NCI-H1105 (cell line): ENCODE measurements at places on chromosomes 12 and 14.

GRCh38 chr12:103272949-103273348, 222.8 kb downstream of the C12orf42 start:
- DNase-seq: no peak

DNA sequence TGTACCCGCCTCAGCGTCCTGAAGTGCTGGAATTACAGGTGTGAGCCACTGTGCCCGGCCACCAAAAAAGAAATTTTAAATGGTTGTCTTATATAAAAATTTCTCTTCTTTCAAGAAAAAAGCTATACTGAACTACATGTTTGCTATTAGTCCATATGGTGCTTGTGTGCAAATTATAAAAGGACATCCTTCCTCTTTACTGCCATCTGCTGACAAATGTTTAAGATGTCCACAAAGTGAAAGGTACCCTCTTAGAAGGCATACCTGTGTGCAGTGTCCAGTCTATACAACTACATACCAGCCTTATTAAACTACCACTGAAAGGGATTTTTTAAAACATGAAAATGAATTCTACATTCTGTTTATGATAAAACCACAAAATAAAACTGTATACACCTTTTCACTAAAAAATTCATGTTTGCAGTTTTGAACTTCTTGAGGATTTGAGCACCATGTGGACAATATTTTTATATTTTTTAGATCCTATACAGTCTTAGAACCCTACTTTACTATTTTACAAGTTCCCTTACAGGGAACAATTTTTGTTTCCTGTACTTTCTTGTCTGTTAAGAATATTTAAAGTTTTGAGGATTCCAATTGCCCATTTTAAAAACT, 32.8 kb upstream of the TOMM20L start:
- DNase-seq: peak; percentile 35

GRCh38 chr14:105363847-105364708, 34.3 kb upstream of the TEX22 start:
- DNase-seq: peak; percentile 32

DNA sequence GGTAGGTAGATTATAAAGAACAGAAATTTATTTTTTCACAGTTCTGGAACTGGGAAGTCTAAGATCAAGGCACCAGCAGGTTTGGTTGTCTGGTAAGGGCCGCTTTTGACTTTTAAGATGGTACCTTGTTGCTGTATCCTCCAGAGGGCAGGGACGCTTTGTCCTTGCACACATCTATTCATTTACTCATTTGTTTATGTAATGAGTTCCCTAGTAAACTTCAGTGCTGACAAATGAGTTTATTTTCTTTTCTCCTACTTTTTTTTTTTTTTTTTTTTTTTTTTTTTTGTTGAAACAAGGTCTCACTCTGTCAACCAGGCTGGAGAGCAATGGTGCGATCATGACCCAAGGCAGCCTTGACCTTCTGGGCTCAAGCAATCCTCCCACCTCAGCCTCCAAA, 195.7 kb downstream of the FBXL14 start:
- DNase-seq: no peak

DNA sequence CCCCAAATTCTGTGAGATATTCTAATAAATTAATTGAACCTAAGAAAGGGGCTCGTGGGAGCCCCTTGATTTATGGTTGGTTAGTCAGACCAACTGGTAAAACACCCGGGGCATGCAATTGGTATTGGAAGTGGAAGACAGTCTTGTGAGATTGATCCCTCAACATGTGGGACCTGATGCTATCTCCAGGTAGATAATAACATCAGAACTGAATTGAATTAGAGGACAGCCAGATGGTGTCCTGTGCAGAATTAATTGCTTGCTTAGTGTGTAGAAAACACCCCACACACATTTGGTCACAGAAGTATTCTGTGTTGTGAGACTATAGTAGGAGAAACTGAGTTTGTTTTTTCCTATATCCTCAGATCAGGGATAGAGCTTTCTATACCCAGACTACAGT, 22.0 kb downstream of the PYROXD1 start:
- no peak for DNase-seq

- no peak for DNase-seq
These were observed 9.6 kb downstream of the APOBEC1 start for GRCh38 chr12:7656121-7656520.

GRCh38 chr12:132329720-132330548, 545 bp upstream of the GALNT9 start:
- no peak for DNase-seq

- DNase-seq: no peak
These were observed 143.2 kb upstream of the USP15 start for GRCh38 chr12:62116986-62117385.

GRCh38 chr12:40566271-40566670, 126.0 kb upstream of the CNTN1 start:
- peak; percentile 63 for DNase-seq

- DNase-seq: no peak
These were observed 39.4 kb downstream of the PARP11 start for GRCh38 chr12:3833670-3834310.

- DNase-seq: no peak
These were observed 555.9 kb upstream of the TMEM132C start for GRCh38 chr12:127711108-127711507.

DNA sequence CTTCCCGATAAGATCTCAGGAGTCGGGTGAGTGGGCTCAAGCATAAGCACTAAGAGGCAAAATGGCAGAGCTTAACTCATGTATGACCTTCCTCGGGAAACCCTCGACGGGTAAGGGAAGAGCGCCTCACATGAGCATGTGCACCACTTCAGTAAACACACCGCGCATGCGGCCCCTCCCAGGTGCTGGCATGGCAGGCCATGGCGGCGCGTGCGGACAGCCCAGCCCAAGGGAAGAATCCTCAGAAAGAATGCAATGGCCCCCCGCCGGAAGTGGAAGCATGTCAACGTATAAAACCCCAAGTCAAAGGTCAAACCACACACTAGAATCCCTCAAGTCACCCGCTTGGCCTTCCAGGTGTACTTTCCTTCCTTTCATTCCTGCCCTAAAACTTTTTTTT, 6.6 kb upstream of the TNFAIP2 start:
- DNase-seq: no peak

DNA sequence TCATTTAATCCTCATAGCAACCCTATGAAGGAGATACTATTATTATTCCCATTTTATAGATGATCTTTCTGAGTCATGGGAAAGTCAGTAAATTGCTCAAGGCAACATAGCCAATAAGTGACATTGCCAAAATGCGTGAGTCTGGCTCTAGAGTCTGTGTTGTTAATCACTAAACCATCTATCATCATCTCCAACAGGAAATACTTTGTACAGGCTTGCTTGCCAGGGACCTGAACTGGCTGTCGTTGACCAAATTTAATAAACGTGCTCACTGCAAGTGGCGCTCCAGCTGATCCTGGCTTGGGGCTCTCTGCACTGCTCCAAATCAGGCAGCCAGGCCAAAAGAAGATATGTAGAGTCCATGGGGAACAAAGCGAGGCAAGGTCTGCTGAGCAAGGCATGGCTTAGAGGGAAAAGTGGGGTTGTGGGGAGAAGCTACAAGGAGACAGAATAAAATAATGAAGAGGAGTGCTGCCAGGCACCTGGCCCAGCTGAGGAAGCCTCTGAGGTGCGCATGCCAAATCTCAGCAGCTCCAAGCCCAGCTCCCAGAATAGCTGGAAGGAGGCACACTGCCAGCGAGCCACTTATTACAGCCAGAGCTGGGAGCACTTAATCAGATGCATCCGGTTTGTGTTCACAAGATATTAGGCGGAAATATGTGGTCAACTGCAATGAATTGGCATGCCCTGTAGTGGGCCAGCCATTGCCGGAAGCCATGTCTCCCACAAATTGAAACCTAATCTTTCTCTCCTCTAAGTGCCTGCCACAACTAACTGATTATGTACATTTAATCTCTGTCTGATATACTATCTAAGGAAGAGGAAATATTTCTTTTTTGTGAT, 43.3 kb upstream of the PTPRO start:
- DNase-seq: peak; percentile 97

GRCh38 chr12:6272300-6273204, 37.9 kb upstream of the PLEKHG6 start:
- no peak for DNase-seq

- DNase-seq: no peak
These were observed 210.8 kb upstream of the NPAS3 start for GRCh38 chr14:32727832-32728231.

DNA sequence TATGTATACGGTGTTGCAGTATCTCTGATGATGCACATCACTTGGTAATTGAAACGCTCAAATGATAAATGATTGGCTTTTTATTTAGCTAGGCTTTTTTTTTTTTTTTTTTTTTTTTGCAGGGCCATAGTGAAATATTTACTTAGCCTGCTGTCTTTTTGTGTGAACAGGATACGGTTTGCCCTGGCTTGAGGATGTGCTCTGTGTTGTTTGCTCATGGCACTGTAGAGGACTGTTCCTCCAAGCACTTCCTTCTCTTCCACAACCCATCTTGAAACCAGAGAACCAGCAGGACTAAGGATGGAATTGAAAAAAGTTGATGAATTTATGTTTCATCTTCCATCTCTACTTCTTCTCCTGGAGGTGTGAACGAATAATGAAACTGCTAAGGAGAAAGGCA, 15.5 kb upstream of the SSPN start:
- no peak for DNase-seq

GRCh38 chr12:85856966-85857365, 17.1 kb upstream of the NTS start:
- DNase-seq: no peak

- no peak for DNase-seq
These were observed 21.0 kb upstream of the RNASE2 start for GRCh38 chr14:20934148-20934762.

- DNase-seq: peak; percentile 68
These were observed 324 bp upstream of the HOXC9 start for GRCh38 chr12:53999559-54000115.

- DNase-seq: no peak
These were observed 40.6 kb downstream of the ZDHHC17 start for GRCh38 chr12:76804435-76804976.

DNA sequence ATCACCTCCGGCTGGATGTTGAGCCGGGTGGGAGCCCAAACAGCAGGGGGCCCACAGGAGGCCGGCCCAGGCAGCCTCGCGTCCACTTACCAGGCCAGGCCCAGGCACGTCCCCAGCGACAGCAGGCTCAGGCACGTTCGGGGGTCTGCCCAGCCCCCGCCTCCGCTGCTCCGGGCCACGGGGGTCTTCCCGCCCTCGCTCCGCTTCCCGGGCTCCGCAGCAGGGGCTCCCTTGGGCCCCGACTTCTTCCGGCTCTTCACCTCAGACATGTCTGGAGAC, 216 bp downstream of the IKBIP start:
- DNase-seq: peak; percentile 72

GRCh38 chr14:32343926-32344430, 14.9 kb downstream of the AKAP6 start:
- no peak for DNase-seq

DNA sequence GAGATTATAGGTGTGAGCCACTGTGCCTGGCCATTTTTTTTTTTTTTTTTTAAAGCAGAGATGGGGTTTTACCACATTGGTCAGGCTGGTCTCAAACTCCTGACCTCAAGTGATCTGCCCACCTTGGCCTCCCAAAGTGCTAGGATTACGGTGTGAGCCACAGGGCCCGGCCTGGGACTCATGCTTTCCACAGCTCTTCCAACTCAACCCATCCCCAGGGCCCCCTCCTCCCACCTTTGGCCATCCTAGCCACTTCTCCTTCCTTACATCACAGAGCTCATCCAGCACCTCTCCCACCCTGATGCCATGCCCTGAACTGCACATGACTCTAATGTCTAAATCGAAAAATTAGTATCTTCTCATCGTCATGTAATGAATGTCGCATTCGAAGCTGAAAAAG, 12.6 kb upstream of the TDRD9 start:
- no peak for DNase-seq

DNA sequence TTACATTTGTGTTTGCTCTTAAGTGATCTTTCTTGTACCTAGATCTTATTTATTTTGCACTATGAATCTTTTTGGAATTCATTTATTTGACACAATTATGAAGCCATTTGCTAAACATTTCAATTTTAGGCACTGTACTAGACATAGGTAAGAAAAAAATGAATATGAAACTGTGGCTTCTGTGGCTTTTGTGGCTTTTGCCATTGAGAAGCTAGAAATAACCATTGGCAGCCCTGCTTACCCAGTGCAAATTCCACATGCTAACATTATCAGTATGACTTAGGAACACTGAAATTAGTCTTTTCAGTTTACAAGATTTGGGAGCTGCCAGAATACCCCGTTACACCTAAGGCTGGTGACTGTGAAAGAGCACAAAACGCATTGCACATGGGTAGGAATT, 60.1 kb downstream of the FSCB start:
- no peak for DNase-seq

DNA sequence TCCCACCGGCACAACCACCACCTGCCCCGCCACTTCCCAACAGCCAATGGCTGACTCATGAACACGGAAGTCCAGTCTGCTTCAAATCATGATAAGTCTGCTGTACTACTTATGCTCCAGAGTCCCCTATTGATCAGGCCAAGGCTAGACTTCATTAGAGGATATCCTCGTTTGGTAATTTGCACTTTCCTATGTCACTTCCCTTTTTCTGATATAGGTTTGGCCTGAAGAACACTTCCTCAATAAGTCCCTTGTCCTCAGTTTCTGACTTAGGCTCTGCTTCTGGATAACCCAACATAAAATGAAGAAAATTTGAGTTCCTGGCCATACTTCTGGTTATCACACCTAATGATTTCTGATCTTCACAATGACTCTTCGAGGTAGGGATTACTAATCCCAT, 45.3 kb downstream of the IFNG-AS1 start:
- no peak for DNase-seq

DNA sequence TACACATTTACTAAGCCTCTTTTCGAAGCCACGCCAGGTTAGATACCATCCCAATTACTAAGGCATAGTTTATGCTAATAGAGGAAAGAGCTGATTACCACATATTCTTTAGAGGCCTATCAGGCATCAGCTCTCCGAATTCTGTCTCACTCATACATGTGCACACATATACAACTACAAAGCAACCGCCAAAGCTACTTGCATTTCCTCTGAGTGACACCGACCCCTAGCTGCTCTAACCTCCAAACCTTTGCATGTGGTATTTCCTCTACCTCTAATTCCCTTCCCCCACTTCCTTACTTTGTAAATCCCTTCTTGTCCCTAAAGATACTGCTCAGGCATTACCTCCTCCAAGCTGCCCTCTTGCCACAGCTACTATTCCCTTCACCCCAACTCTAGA, 107.2 kb downstream of the DUSP6 start:
- no peak for DNase-seq

- no peak for DNase-seq
These were observed 9.6 kb upstream of the KRT80 start for GRCh38 chr12:52201451-52201839.

GRCh38 chr12:115872212-115872611, 405.3 kb downstream of the MED13L start:
- DNase-seq: peak; percentile 73

- DNase-seq: no peak
These were observed 7.8 kb upstream of the PGF start for GRCh38 chr14:74963178-74963704.

DNA sequence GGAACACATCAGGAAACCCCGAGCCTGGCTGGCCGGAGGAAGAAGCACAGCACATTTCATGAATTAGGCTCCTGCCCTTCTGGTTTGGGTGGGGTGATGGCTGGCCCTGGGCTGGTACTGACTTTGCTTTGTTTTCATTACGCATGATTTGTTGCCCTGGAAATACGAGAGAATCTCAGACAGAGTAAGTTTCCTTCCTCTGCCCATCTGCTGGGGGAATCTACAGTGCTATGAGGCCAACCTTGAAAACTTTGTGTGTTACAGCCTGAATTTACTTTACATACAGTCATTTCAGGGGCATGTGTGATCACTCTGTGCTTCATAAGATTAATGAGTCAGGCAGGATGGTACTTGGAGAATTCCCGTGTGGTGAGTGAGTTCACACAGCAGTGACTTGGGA, 20.5 kb upstream of the SLC5A8 start:
- DNase-seq: no peak
